Stimulated activated CD8-positive, alpha-beta memory T cell treated with anti-CD3 and anti-CD28 coated beads, Interleukin-7, amount 100 ng/mL, for 48 hours (primary cell): ENCODE measurements at places on chromosomes 12 and 14.

GRCh38 chr14:28709571-28710305 lies 56.8 kb upstream of the FOXG1 start:
- DNase-seq: no peak

DNA sequence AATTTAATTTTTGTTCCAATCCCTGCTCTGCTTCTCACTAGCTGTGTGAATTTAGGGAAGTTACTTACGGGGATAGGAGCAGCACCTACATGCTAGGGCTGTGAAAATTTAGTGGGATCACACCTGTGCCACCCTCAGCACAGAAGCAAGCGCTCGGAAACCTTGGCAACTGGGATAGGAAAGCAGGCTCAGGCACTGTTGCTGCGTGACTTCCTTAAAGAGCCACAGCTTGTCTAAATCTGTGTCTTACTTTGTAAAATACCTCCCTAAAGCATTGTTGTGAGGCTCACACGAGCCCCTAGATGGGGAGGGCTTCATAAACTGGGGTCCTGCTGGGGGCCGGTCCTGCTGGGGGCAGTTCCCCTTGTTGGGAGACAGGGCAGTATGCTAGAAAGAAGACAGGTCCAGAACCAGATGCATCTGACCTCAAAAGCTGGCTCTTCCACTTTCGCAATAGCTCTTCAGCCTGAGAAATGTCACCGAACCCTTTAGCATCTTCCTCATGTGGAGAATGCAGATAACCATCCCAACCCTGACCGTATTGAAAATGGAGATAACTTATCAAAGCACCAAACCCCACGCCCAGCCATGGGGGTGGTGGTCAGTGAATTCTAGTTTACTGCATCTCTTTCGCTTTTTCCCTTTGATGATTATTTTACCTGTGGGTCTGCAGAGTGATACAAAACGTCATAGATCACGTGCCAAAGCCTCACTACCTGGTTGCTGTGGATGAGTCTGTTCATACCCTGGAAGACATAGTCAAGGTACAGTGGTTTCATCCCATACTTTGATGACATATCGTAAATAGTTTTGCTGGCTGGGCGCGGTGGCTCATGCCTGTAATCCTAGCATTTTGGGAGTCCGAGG lies 54.1 kb downstream of the AK7 start:
- DNase-seq: no peak

GRCh38 chr14:78446807-78447206 lies 276.6 kb downstream of the NRXN3 start:
- no peak for DNase-seq

DNA sequence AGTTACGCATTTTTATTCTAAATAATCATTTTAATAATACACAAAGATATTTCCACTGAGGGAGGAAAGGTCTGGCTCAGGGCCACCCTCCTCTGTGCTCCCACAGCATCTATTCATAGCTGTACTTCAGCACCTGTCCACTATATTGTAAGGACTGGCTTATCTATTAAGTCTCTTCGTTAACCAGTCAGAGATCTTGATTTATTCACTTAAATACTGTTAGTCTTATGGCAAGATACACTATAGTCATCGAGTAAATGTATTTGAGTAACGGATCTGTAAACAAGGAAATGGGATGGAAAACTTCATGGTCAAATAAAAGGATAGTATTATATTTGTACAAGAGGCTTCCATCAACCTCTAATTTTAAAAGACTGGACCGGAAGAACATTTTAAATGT lies 54.6 kb downstream of the SPTLC2 start:
- no peak for DNase-seq

- no peak for DNase-seq
Measured at GRCh38 chr14:26589925-26590324, 7.9 kb downstream of the NOVA1 start.

DNA sequence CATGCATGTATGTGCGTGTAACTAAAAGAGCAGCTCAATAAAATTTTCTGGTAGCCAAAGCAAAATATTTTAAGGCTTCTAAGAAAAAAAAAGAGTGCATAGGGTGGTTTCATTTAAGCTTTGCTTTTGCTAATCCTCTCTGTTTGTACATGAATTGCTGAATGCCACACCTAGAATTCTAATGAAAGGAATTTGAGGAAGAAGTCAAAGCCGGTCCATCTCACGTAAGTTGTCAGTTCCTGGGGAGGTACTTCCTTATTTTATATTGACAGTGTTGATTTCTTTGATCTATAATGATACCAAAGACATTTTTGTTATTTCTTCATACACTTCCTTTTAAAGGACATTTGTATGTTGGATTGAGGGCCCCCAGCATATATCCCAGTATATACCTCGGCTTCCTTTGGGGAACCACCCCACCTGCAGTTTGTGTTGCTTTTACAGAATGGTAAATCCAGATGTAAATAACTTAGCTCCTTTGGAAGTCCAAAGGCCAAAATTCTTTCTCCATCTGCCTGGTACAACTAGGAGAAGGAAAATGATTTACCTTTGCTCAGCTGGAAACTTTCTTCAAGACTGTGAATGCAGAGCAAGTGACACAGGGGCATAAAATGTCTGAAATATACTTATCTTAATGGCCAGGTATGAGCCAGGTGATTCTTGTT lies 420.9 kb upstream of the ATP2B1 start:
- DNase-seq: no peak

DNA sequence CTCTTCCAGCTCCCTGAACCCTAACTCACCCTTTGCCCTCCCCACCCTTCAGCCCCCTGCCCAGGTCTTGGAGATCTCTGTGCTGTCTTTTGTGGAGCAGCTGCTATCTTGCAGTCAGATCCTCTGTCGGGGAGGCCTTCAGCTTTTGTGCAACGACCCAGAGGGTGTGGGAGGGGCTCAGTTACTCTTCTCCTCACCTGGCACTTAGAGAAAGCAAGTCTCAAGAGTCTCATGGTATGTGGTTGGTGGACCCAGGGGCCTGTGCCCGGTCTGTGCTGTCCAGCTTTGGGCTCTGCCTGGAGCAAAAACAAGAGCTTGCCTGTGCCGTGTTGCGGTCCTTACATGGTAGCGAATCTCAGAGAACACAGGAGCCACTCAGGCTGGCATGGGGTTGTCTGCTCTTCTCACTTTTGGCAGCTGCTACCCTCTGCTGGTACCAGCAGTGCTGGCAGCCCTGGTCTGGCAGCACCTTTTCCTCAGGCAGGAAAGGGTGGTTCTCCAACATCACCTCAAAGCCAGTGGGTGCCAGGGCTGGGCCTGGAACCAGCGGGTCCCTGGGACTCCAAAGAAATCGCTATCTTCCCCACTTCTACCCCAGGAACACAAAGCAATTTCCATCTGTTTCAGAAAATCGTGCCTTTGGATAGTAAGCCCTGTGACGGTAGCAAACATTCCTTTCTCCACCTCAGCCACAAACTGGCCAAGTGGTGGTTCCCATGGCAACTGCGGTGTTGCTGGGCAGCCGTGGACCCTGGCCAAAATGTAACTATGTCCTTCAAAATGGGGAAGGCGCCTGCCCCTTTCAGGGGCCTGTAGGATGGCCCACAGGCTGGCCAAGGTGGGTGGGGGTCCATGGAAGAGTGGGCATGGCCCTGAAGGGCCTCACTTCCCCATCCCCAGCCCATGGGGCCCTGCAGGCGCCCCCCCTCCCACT lies 90.0 kb downstream of the RIN3 start:
- DNase-seq: no peak

- DNase-seq: no peak
Measured at GRCh38 chr14:56805992-56806727, 4.1 kb downstream of the OTX2 start.

DNA sequence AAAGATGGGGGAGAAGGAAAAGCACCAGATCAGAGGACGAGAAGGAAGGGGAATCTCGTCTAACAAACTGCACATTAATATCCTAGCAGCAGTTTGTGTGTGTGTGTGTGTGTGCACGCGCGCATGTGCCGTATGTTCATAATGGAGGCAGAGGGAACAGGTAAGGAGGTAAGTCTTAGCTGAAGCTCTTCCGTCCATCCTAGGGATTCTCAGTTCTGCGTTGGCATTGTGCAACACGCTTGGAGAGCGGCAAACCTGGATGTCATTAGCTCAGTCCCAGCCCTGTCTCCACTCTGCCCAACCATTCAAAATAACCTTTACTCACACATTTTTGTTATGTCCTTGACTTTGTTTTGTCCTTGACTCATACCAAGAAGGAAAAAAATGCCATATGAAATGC lies 1.6 kb upstream of the C1R start:
- DNase-seq: no peak

- DNase-seq: no peak
Measured at GRCh38 chr12:41211448-41211847, 23.3 kb downstream of the PDZRN4 start.

DNA sequence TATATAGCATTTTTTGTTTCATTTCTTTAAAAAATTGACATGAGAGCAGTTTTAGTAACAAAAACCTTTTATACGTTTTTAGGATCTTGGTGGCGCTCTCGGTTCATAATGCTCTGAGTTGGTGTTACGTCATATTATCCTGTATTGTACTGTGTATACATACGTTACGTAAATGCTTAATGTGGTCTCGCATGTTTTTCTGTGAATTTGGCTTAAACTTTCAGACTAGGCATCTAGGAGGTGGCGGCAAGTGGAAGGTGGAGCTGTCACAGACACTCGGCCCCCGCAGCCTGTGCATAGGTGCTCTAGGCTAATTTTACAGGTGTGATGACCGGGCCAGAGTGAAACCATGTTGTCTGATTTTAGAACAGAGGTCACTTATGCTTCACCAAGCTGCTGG lies 60.0 kb downstream of the PPP2R5C start:
- DNase-seq: no peak

DNA sequence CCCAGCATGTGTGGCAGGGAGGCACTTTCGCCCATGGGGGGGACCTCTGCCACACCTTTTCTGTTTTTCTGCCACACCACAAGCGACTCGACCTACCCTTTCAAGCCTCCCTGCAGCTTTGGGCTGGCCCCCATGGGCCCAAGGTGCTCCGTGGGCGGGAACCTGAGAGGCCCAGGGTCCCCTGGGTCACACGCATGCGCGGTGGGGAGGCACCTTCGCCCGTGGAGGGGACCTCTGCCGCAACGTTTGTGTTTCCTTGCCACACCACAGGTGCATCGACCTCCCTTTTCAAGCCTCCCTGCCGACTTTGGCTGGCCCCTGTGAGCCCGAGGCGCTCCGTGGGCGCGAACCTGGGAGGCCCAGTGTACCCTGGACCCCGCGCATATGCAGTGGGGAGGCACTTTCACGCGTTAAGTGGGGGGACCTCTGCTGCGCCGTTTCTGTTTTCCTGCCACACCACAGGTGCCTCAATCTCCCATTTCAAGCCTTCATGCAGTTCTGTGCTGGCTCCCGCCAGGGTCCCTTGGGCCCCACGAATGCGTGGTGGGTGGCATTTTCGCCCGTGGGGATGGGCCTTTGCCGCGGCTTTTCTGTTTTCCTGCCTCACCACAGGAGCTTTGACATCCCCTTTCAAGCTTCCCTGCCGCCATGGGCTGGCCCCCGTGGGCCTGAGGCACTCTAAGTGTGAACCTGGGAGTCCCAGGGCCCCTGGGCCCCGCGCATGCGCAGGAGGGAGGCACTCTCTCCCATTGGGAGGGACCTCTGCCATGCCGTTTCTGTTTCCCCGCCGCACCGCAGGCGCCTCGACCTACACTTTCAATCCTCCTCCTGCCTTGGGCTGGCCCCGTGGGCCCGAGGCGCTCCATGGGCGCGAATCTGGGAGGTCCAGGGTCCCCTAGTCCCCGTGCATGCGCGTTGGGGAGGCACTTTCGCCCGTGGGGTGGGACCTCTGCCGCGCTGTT lies 332.2 kb downstream of the ALG10 start:
- no peak for DNase-seq

- no peak for DNase-seq
Measured at GRCh38 chr12:806200-806791, 53.9 kb downstream of the WNK1 start.

DNA sequence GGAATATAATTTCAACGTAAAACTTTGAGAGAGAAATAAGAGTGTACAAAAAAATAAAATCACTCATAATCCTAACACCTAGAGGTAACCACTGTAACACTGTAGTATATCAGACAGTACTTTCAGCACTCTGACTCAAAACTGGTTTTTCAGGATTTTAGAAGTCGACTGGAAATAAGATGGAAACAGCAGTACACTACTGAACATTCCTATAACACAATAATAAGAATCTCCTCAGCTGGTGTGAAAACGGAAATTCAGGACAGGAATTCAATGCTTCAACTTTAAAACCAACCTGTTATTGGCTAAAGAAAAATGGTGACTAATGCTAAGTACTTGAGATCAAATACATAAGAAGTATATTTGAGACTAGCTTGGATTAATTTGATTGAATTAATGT lies 12.3 kb upstream of the PITPNM2 start:
- DNase-seq: no peak

DNA sequence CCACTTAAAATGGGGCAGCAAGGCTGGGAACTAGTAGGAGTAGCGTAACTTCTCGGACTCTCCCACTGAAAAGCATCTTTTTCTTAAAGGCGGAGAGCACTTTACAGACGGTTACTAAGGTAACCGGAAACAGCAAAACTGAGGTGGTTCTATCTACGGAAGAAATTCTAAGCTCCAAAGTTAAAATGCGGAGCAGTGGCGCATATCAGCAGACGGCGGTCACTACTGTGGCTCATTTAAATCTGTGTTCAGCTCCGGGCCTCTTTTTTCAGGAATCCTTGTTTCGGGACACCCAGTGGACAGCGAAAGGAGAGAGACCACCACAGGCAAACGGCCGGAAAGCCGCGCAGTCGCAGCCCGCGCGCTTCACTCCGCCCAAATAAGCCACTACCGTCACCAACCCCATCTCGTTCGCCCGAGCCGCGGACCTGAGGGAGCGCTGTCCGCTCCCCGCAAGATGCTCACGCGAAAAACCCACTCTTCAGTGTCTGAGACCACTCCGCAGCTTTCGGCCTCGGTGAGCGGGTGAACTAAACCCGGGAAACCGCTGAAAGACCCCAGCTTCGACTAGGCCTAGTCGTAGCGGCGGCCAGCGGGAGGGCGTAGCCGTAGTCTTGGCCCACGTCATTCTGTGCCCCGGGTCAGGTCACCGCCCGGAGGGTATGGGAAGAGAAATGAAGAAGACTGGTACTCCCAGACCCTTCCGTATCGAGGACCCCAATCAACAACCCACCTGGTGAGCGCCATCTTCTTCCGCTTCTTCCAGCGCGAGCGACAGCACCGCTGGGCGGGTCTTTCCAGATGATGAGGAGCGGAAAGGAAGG lies at the start of gene SNW1:
TSS of gene SNW1 (minus strand) at position 776 of the 824 bp plus-strand sequence. CDS start at position 747, 29 bp downstream.
- DNase-seq: peak; percentile 77

- DNase-seq: no peak
Measured at GRCh38 chr12:92756898-92757596, 54.3 kb downstream of the PLEKHG7 start.

- DNase-seq: no peak
Measured at GRCh38 chr12:6476489-6476888, 6.0 kb upstream of the VAMP1 start.

DNA sequence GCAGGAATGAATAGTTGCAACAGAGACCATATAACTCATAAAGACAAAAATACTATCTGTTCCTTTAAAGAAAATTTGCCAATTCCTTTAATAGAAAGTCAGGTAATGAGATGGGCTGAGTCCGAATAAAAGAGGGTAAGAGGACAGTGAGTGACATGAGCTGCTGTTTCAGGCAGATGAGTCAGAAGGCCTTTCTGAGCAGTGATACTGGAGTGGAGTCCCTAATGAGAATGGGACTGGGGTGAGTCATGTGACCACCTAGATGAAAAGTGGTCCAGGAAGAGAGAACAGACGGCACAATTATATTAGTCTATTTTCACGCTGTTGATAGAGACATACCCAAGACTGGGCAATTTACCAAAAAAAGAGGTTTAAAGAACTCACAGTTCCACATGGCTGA lies 393.7 kb downstream of the BCL11B start:
- DNase-seq: no peak

GRCh38 chr12:5165296-5165970 lies 121.8 kb downstream of the KCNA5 start:
- no peak for DNase-seq

- DNase-seq: no peak
Measured at GRCh38 chr14:72513965-72514659, 379.8 kb downstream of the DPF3 start.
